ENCODE measurements at places on chromosomes 5 and 9.

GRCh38 chr5:2253040-2253975 lies 370.6 kb upstream of the IRX4 start:
- DNase-seq, result no peak

DNA sequence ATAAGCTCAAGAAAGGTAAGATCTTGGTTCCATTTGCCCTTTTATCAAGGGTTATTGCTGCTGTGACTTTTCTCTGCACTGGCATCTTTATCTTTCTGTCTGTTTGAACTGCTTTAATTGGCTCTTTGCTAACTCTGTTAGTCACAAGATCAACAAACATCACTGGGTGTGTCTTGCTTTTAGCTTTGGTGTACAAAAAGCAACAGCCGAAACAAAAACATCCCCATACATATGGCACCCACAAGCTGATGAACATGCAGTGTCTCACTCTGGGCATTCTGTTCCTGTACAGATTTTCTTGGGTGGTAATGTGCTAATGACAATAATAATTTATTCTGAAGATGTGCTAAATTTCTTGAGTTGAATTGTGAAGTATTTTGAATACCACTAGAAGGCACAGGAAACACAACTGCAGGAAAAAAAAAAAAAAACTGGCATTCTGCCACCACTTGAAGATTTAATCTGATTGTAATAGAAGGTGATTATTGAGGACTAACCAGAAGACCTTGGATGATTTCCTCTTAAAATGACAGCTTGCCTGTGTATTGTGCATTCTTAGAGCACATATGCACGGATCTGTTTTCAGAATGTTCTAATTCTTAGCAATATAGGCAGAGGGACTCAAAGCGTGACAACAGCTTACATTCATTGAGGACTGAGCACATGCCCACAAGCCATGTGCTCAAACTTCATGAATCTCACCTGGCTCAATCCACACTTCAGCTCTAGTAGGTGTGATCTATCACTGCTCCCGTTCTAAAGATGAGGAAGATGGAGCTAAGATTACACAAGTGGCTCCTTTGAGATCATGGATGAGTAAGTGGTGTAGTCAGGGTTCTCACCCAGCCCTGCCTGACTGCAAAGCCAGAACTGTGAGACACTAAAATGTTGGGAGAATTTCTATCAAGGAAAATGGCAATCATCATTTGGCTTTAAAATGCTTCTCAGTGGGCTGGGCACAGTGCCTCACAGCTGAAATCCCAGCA lies 96.4 kb downstream of the EBF1 start:
- no peak for DNase-seq

DNA sequence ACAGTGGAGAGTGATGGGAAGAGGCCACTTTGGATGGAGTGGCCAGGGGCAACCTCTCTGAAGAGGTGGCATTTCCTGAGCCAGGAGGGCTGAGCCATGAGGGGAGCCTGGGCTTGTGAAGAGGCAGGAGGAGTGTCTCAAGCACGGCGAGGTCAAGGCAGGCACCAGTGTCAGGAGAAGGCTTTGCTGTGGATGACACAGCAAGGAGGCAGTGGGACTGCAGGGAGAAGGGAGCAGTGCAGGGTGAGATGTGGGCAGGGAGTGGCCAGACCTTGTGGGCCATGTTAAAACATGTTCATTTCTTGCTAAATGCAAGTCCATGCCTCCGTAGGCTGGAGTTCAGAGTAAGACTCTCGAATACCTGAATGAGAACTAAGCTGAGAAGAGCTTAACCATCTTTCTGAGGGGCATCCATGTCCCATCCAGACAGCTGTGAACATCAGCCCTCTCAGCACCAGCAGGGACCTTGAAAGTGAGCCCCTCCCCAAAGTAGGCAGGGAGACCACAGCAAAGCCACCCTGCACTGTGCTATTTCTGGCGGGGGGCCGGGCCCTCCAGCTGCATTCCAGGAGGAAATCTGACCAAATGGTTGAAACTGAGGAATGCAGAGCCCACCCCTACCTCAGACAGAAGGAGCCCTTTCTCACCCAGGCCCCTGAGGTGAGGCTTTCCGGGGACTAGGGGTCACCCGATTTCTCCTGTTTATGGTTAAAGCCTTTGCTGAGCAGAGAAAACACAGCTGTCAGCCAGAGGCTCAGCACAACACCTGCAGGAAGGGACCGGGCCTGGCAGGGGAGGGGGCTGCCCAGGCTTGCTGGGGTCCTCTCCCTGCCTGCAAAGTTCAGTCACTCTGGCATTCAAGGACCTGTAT lies 16.1 kb upstream of the ARSI start:
- DNase-seq, result no peak

GRCh38 chr9:114226246-114227055 lies 71.1 kb downstream of the COL27A1 start:
- no peak for DNase-seq

- DNase-seq, result no peak
Observed at GRCh38 chr5:19771174-19771835, 216.7 kb downstream of the CDH18 start.

GRCh38 chr5:66442951-66443445 lies 153.2 kb upstream of the MAST4 start:
- no peak for DNase-seq

DNA sequence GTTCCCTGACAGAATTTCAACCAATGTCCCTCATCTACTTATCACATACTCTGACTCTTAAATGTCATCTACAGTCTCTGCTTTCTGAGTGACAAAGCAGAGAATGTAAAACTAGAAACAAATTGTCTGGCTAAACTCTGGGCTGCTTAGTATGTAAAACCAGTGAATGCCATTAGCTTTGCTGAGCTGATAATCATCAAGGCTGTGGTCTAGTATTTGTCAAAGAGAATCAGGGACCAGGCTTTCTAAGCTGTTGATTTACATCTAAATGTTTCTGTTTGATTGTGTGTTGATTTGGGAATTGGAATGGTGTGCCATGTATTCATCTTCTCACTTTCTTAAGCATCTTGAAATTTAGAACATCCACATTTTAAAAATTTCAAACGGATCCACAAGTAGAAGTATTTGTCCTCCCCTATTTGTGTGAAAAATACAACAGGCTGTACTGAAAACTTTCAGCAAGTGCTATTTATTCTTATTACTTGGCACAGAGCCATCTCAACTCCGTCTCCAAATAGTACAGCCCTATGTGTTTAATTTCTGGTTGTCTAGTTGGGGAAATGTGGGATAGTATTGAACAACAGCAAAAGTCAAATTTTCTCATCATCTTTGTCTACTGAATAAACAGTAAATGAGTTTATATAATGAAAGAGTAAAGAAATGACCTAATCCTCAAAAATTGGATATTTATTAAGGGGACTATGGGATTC lies 251.5 kb downstream of the KCTD16 start:
- DNase-seq, result no peak

- DNase-seq, result no peak
Observed at GRCh38 chr5:132256086-132256782, 1.3 kb upstream of the PDLIM4 start.

DNA sequence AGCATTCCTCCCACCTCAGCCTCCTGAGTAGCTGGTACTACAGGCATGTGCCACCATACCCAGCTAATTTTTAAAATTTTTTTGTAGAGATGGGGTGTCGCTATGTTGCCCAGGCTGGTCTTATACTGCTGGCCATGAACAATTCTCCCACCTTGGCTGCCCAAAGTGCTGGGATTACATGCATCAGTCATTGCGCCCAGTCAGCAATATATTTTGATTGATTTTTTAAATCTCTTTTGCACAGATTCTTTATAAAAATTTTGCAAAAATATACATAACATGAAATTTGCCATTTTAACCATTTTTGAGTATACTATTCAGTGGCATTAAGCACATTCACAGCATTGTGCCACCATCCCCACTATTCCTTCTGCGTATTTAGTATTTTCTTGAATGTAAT lies 94.0 kb downstream of the INVS start:
- DNase-seq, result no peak

DNA sequence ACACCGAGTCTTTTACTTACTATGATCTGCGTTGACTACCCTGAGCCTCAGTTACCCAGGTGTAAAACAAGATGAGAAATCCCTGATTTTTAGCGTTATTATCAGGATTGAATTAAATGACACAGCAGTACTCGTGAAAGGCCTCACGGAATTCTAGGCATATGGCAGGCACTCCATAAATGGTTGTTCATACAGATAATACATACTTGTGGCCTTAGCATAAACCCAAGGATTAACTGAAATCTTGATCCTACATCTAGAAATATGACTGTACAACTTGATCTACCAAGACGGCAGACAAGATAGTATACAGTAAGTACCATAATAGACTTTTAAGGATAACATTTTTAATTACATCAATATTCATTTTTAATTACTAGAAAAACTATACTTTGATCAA lies 409.8 kb downstream of the BNC2 start:
- DNase-seq, result no peak

DNA sequence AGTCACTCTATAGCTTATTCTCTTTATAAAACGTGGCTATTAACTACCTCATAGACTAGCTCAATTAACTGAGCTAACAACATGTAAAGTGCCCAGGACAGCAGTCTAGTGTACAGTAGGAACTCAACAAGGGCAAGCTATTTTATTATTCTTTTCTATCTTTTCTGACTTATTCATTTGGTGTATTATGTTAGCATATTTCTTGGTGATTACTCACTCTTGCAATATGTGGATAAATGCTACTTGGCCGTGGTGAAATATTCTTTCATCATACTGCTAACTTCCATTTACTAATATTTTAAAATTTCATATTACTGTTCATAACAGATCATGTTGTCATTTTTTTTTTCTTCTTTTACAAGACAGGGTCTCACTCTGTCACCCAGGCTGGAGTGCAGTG lies 4.9 kb downstream of the SLC25A51 start:
- DNase-seq, result no peak
